Stimulated activated CD4-positive, alpha-beta T cell treated with anti-CD3 and anti-CD28 coated beads, TNF-alpha, amount 100 ng/mL, for 24 hours (primary cell): ENCODE measurements at places on chromosomes 6 and 20.

- DNase-seq, result no peak
Observed at GRCh38 chr20:49699200-49699992, 14.3 kb downstream of the B4GALT5 start.

DNA sequence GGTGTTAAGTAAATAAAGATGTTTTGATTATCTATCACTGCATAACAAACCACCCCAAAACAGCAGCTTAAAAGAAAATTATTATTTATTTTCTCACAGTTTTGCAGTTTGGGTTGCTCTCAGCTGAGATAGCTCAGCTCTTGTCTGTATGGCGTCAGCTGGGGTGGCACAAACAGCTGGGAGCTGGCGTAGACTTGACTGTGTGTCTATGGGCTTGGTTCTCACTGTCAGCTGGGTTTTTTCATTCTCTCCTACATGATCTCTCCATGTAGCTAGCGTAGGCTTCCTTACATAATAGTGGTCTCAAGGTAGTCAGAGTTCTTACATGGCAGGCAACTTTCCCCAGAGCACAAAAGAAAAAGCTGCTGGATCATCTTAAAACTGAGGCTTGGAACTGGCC lies 6.5 kb upstream of the TMEM74B start:
- DNase-seq, result no peak

GRCh38 chr6:148616841-148617240 lies 130.0 kb upstream of the UST start:
- DNase-seq, result no peak

GRCh38 chr20:62539198-62540045 lies 63.6 kb upstream of the GATA5 start:
- no peak for DNase-seq

- DNase-seq, result no peak
Observed at GRCh38 chr20:54707801-54708200, 232.4 kb downstream of the DOK5 start.

DNA sequence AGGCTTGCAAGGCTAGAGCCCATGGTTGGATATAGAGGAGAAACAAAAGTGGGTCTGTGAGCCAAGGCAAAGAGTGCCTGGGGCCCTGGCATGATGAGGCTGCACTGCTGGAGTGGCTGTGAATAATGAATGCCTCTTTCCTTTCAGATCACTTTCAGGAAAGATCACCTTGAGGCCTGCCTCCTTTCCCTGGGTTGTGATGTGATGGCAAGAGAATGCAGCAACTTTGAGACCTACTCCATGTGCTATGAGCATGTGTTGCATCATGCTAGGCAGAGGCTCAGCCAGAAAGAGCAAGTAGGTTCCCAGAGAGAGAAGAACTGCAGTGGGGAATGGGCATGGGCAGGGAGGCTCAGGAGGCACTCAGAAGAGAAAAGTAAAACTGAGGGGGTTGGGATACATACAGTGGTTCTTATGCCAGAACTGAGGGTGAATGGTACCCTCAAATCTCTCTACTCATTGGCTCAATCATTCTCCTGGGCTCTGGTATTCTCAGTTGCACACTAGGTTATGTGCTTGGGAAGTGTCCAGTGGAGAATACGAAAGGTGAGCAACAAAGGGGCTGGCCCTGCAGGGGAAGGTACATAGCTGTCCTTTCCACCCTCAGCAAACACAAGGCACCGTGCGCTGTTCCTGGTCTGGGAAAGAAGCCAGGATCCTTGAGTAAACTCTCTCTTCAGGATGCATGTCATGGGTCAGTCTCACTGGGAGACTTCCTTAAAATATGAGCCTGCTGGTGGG lies 45.9 kb downstream of the CD164 start:
- no peak for DNase-seq

DNA sequence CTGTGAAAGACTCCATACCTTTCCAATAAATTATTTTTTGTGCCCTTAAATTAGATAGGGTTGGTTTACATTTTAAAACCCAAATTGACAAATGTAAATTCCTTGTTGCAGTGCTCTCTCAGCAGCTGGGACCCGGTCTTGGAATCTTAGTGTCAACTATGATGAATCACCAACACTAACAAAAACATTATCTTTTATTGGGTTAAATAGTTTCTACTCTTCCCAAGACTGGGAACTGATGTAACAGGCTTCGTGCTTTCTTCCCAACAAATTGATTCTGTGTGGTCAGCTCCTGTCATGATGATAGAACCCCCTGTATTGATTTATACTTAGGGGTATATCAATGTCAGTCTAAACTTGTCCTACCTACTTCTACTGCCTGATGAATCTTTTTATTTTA lies 23.2 kb upstream of the AHI1 start:
- no peak for DNase-seq

- no peak for DNase-seq
Observed at GRCh38 chr6:90494067-90494780, 92.6 kb downstream of the MAP3K7 start.

GRCh38 chr6:37192666-37193065 lies 22.7 kb downstream of the PIM1 start:
- DNase-seq, result no peak

- DNase-seq, result no peak
Observed at GRCh38 chr6:122969999-122970533, 26.0 kb upstream of the CLVS2 start.

GRCh38 chr6:12622566-12622965 lies 94.0 kb upstream of the PHACTR1 start:
- DNase-seq, result no peak

GRCh38 chr20:60306551-60306950 lies 348.3 kb downstream of the CDH26 start:
- DNase-seq, result no peak

GRCh38 chr6:13664703-13665352 lies 46.8 kb downstream of the RANBP9 start:
- DNase-seq, result no peak

- DNase-seq, result no peak
Observed at GRCh38 chr6:17130786-17131185, 28.9 kb downstream of the STMND1 start.

GRCh38 chr6:160975162-160975561 lies 16.4 kb upstream of the MAP3K4 start:
- DNase-seq, result no peak

DNA sequence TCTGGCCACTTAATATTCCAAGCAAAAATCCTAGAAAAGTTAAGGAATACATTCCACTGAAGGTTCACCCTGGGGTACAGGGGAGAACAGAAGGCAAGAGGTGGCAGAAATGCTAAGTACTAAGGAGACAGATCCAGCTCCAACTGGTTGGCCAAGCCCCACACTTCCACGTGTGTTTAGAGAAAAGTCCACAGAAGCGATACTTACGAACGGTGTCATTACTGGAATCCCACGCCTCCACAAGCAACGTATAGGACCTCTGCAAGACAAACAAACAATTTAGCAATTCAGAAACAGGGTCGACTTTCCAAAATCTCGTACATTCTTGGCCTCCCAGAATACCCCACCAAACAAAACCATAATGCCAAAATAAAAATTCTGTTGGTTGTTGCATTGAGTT lies 10.0 kb downstream of the JAG1 start:
- DNase-seq, result no peak

DNA sequence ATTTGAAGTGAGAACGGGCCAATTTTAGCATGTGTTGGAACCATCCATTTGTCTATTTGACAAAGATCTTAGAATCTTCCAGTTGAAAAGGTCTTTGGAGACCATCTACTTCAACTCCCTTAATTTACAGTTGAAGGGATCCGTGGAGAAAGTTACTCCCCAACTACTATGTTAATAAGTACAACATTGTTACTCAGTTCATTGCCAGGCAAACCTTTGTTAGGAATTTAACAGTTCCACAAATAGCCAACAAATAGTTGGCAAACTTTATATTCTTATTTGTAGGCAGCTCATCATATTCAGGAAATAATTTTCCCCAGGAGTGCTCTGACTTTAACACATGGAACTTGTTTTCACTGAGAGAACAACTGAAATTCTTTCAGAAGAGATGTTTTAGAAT lies 81.0 kb upstream of the FLRT3 start:
- no peak for DNase-seq

DNA sequence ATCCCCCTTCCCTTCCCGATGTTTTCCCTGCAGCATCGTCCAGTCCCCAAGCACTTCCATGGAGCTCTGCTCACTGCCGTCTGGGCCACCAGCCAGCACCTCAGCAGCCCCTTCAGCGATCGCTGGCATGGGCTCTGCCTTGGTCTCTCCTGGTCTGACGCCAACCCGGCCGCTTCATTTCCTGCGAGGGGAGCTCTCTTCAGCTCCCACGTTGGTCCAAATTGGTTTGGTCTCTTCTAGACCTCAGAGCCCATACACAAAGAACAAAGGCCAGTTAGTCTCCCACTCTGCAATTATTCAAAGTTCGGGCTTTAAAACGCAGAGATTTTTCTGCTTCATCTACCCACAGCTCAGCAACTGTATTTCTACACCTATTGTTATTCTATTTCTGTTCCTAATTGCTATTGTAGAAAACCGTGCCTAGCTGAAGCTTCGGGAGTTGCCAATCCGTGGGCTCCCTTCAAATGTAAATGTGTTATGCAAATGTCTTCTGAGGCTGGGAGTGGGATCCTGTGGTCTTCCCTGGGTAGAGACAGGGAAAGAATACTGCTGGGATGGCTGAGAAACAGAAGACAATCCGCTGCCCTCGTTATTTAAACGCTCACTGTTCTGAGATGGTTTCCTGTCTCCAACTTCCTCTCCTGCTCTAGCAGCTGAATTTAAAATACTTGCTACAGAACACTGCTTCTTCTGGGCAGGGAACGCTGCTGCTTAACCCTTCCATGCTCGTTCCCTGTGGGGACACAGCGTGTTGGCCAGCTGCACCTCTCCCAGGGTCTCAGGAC lies 154.2 kb upstream of the QKI start:
- DNase-seq, result no peak

DNA sequence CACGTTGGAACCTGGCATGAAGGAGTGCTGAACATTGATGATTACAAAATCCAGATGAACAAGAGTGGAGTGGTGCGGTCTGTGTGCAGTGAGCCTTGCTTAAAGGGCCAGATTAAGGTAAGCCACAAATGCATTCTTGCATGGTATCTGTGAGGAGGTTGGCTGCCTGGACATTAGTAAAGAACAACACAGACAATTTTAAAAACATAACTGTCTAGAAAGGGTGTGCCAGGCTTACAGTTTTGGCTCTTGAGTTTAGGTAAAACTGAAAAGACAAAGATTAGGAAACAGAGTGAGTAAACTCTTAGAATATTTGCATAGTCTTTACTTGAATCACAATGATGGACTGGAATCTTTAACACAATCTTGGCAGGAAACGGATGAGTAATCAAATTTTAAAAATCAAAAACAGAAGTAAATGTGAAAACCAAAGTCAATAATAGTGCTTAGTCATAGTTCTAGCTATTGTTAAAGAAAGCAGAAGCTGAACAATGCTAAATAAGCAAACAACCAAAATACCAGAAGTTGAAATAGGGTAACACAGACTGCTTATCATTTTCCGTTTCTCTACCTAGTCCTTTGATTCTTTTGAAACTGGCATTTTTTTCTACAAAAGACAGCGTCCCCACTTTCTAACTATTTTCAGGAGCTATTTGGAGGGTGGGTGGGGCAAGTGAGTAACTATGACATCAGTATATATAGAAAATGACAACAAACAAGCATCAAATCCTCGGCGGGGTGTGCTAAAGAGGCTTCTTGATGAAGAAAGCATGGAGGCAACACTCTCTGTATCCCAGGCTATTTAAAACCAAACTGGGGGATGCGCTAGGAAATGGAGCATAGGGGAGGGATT lies 185.8 kb upstream of the RAB32 start:
- DNase-seq, result no peak

DNA sequence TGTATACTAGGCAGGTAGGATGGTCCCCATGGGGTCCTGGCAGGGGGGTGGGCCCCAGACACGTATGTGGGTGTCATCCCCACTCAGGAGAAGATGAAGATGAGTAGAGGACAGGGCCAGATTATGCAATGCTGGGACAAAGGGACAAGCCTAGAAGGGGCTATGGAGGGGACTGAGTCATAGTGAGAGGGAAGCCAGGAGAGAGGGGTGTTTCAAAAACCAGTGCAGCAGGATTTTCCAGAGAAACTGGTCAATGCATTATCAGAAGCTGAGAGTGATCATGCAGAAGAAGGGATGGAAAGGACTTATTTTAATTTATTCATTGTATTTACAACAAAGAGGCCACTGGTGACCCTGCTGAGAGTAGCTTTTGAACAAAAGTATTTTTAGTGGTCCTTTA lies 74.0 kb downstream of the PPP1R3G start:
- no peak for DNase-seq

GRCh38 chr6:52914516-52914915 lies 5.0 kb upstream of the GSTA3 start:
- DNase-seq, result no peak

GRCh38 chr6:150230164-150230561 lies 87.3 kb downstream of the PPP1R14C start:
- no peak for DNase-seq

GRCh38 chr6:55826941-55827340 lies 48.4 kb downstream of the BMP5 start:
- no peak for DNase-seq

DNA sequence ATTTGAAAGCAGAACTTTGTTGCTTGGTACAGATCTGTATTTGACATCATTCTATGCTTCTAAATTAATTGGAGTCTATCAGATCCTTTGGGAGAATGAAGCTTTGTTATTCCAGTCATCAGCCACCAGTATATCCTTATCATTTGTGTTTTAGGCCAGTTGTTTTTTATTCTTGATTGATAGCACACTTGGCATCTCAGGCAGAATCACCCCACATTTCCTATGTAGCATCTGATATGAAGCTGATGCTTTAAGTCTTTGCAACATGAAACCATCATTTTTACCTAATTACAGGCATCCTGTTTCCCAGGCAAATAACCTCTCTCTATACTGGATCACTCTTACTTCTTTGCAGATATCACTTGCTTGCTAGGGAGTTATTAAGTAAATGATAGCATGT lies 20.7 kb upstream of the RNGTT start:
- DNase-seq, result no peak

DNA sequence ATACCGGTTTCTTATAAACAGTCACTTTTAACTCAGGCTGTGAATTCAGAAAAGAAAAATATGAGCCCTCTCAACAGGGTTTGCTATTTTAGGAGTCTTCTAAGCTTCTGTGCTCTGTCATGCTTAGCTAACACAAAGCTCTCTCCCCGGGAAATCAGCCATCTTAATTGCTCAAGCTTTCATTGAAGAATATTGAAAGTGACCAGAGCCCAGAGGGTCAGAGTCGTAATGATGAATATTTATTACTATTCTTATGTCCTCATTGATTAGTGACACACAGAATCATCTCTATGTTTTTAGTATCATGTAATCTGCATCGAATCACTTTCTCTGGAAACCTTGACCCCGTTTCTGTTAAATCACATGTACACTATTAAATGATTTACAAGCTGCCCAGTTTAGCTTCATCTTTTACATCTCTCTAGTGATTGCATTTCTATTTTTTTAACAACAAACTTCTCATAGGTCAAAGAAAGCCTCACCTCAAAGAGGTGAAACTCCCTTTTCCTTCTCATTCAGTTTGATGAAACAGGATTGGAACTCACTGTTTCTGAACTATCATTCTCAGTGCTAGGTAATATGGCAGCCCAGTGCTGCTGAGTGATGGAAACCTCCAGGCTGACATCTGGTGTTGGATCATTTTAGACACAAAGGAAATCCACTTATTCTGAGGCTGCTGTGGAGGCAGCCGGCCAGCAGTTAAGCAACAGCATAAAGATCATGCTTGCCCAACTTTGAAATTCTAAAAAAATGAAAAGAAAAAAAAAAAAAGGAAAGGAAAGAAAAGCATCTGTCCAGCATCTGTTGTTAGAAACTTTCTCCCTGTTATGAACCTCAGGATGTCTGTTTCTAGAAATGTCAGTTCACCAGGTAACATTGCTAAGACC lies 96.3 kb downstream of the RFPL4B start:
- no peak for DNase-seq

- no peak for DNase-seq
Observed at GRCh38 chr6:13439644-13440043, 47.8 kb downstream of the GFOD1 start.

- no peak for DNase-seq
Observed at GRCh38 chr20:5268449-5268848, 48.3 kb downstream of the PROKR2 start.
